Calu3 (cell line): ENCODE measurements at places on chromosomes 12 and 14. TPM values are rescaled to one million over a fixed set of nuclear protein-coding genes. Genes with fewer than 3 reads are reported as not detected.

GRCh38 chr14:99699085-99699760 is 15.1 kb downstream of the CYP46A1 start:
- DNase-seq = no peak
- no peaks in the 10 kb centered on the region for H3K36me3 ChIP-seq
- H3K4me1 ChIP-seq = no peaks in the 10 kb centered on the region
- H3K27me3 ChIP-seq = peaks cover 63% of the 10 kb centered on the region

DNA sequence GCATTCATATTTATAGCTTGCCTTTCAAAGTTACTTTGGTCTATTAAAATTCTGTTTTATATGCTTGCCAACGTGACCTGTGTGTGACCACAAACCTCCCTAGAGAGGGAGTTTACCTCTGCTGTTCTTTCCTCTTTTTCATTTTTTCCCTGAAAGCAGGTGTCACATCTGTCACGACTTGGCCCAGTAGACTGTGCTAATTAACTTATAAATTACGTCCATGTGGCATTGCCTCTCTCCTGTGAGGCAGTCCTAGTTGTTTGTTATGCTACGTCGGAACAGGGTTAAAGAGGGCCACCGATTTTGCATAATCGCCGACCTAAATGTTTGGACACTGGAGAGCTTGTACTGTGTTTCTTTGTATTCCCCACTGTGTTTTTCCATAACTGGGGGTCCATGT is 343.9 kb upstream of the FLRT2 start:
- no peaks in the 10 kb centered on the region for H3K27me3 ChIP-seq
- no peak overlapping the region for H3K27ac ChIP-seq
- no peak for DNase-seq
- H3K4me3 ChIP-seq = no peak overlapping the region
- no peaks in the 10 kb centered on the region for H3K36me3 ChIP-seq

DNA sequence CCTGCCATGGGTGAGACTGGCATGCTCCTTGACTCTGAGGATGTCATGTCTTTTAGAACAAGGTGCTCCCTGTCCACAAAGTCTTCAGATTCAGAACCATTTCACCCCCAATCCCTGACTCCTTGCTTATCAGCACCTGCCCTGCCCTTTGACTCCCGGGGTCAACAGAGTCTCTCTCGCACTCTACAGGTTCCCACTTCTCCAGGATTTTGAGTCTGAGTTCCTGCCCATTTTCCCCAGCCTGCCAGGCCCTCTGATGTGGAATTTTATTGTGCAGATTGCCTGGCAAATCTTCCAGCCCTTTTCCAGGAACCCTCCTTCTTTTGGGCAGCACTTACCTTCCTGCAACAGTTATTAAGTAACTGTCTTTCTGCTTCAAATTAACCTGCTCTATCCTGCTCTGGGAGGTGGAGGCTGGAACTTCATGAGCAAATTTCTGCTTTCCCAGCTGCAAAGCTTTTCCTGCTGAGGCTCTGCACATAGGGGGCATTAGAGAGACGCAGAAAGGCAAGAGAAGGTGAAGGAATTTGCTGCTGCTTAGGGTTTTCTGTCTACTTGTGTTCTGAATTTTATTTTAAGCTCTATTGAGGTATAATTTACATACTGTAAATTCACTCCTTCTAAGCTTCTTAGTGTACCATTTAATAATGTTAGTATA is 259.1 kb downstream of the PCNX1 start:
- H3K36me3 ChIP-seq = peaks cover 5% of the 10 kb centered on the region
- H3K4me3 ChIP-seq = no peak overlapping the region
- H3K4me1 ChIP-seq = peaks cover 38% of the 10 kb centered on the region

GRCh38 chr12:13764748-13765147 is 216.7 kb downstream of the GRIN2B start:
- peaks cover 53% of the 10 kb centered on the region for H3K27me3 ChIP-seq
- DNase-seq = no peak
- H3K4me3 ChIP-seq = no peak overlapping the region
- no peak overlapping the region for H3K27ac ChIP-seq
- H3K4me1 ChIP-seq = no peaks in the 10 kb centered on the region
- H3K36me3 ChIP-seq = no peaks in the 10 kb centered on the region

- DNase-seq = no peak
- H3K27ac ChIP-seq = no peak overlapping the region
- H3K27me3 ChIP-seq = peaks cover 59% of the 10 kb centered on the region
- no peaks in the 10 kb centered on the region for H3K36me3 ChIP-seq
- H3K4me3 ChIP-seq = no peak overlapping the region
Measured at GRCh38 chr12:67200386-67200785, 68.8 kb upstream of the CAND1 start.

GRCh38 chr14:33052943-33053342 is 114.3 kb downstream of the NPAS3 start:
- H3K4me1 ChIP-seq = no peaks in the 10 kb centered on the region
- H3K4me3 ChIP-seq = no peak overlapping the region
- no peaks in the 10 kb centered on the region for H3K36me3 ChIP-seq
- H3K27ac ChIP-seq = no peak overlapping the region

GRCh38 chr12:87047691-87048090 is 791.5 kb upstream of the MGAT4C start:
- H3K27ac ChIP-seq = no peak overlapping the region
- no peaks in the 10 kb centered on the region for H3K36me3 ChIP-seq
- H3K27me3 ChIP-seq = no peaks in the 10 kb centered on the region
- H3K4me1 ChIP-seq = no peaks in the 10 kb centered on the region
- no peak for DNase-seq
- no peak overlapping the region for H3K4me3 ChIP-seq

GRCh38 chr12:73158341-73158740 is 886.2 kb downstream of the TRHDE start:
- DNase-seq = no peak
- no peaks in the 10 kb centered on the region for H3K27me3 ChIP-seq
- H3K4me1 ChIP-seq = no peaks in the 10 kb centered on the region
- H3K36me3 ChIP-seq = no peaks in the 10 kb centered on the region
- H3K4me3 ChIP-seq = no peak overlapping the region

DNA sequence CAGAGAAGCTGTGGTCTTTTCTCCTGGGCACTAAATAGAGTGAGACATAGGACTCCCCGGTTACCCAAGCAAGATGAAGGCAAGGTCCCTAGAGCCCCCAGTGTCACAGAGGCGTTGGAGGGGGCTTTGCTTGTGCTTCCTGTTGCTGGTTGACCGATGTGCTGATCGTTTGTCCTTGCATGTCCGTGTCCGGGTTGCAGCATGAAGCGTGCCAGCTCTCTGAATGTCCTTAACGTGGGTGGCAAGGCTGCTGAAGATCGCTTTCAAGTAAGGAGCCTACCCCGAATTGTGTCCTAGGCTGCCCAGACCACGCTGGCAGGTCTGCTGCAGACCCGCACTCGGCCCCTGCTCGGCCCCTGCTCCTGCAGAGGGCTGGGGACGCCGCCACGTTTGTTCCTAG is 23.1 kb downstream of the XRCC3 start:
- no peak for DNase-seq
- H3K27me3 ChIP-seq = no peaks in the 10 kb centered on the region
- peaks cover 39% of the 10 kb centered on the region for H3K36me3 ChIP-seq
- no peak overlapping the region for H3K4me3 ChIP-seq
- H3K27ac ChIP-seq = no peak overlapping the region

GRCh38 chr14:99590746-99591555 is 13.1 kb downstream of the CCDC85C start:
- H3K4me1 ChIP-seq = peaks cover 22% of the 10 kb centered on the region
- peak; percentile 34 for DNase-seq
- H3K27me3 ChIP-seq = no peaks in the 10 kb centered on the region

DNA sequence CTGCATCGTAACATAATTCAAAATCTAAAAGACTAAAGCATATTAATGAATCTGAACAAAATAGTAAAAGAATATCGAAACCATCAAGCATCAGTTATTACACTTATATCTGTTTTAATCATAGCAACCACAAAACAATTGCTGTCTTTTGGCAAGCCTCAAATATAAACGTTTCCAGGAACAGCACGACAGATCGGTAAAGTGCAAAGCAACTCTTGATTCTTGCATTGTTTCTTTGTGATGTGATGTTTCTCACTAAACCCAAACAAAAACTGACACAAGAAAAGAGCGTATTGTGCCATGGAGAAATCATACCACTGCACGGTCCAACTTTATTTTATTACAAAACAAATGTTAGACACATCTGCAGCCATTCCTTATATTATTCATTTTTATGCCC is 9.2 kb upstream of the MYF6 start:
- no peak overlapping the region for H3K4me3 ChIP-seq
- H3K27ac ChIP-seq = no peak overlapping the region
- peaks cover 9% of the 10 kb centered on the region for H3K4me1 ChIP-seq
- H3K36me3 ChIP-seq = no peaks in the 10 kb centered on the region

DNA sequence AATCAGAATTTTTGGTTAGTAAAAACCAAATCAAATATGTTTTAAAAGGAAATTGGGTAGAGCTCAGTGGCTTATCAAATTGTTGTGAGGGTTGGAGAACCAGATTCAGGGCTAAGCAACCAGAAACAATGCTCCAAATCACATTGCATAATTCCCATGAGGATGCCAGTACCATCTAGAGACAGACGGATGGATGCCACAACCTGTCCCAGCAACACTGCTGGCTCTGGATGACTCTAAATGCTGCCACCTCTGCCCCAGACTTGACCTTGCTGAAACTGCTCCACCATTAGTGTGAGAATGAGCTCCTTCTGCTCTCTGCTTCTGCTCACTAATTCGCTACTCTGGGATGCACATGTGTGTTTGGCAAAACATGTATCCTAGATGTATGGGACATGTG is 43.9 kb downstream of the FRS2 start:
- no peaks in the 10 kb centered on the region for H3K36me3 ChIP-seq
- H3K27me3 ChIP-seq = no peaks in the 10 kb centered on the region
- DNase-seq = no peak
- peaks cover 26% of the 10 kb centered on the region for H3K4me1 ChIP-seq
- no peak overlapping the region for H3K4me3 ChIP-seq

GRCh38 chr12:23855813-23856212 is 93.7 kb downstream of the SOX5 start:
- H3K36me3 ChIP-seq = no peaks in the 10 kb centered on the region
- H3K4me1 ChIP-seq = no peaks in the 10 kb centered on the region
- no peak overlapping the region for H3K4me3 ChIP-seq
- DNase-seq = no peak

GRCh38 chr14:68178282-68178681 is 358.7 kb downstream of the RAD51B start:
- no peak overlapping the region for H3K27ac ChIP-seq
- DNase-seq = no peak
- peaks cover 77% of the 10 kb centered on the region for H3K4me1 ChIP-seq

- H3K4me3 ChIP-seq = no peak overlapping the region
- H3K27me3 ChIP-seq = no peaks in the 10 kb centered on the region
- H3K4me1 ChIP-seq = no peaks in the 10 kb centered on the region
- DNase-seq = no peak
- H3K36me3 ChIP-seq = no peaks in the 10 kb centered on the region
Measured at GRCh38 chr12:108761226-108761625, 29.9 kb upstream of the CORO1C start.

GRCh38 chr12:113422030-113422885 is at the start of gene SDSL:
TSS of gene SDSL (plus strand) at chr12:113422380. CDS start at chr12:113427983, 5,603 bp downstream.
- H3K27ac ChIP-seq = peak within 1 kb of the TSS; percentile 77
- no peaks in the 10 kb centered on the region for H3K27me3 ChIP-seq
- DNase-seq = peak; percentile 77
- peaks cover 32% of the 10 kb centered on the region for H3K4me1 ChIP-seq
- H3K36me3 ChIP-seq = peaks cover 23% of the 10 kb centered on the region

DNA sequence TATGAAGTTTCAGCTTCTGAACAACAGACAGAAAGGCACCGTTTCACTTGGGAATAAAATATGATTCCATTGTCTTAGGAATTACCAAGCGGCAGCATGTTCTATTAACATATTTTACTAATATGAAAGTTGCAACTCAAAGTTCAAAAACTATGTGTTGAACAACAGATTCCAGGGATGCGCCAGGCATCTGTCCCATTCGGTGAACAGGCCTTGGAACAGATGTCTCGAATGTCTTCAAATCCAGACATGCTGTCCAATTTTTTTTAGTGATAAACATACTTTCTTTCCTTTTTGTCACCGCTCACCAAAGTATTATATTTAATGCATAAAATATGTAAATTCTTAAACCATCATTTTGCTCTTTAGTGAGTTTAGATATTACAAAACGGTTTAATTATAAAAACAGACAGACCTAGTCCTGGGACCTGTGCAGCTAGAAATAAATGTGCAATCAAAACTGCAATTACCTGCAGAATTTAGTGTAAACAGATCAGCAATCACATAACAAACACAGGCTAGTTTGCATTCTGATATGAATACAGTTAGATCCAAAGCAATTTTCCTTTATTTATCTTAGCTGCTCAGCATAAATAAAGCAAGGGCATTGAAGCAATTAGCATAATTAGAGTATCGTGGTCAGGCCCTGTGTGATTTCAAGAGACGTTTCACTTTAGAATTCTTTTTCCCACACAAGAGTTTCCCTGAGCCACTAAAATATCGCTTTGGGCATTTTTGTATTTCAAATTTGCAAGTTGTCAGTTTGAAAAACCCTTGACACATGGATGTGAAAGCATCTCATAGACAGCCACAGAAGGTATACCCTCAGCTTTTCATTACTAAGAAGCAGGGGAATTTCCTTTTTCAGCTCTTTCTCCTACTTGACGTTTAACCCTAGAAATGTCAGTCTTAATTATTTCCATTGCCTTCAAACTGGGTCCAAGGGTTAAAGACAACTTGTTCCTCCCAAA is 420.8 kb downstream of the EGLN3 start:
- H3K4me1 ChIP-seq = no peaks in the 10 kb centered on the region
- no peak overlapping the region for H3K27ac ChIP-seq
- no peaks in the 10 kb centered on the region for H3K36me3 ChIP-seq
- no peak overlapping the region for H3K4me3 ChIP-seq

GRCh38 chr12:43105426-43105981 is 446.5 kb downstream of the ADAMTS20 start:
- no peaks in the 10 kb centered on the region for H3K36me3 ChIP-seq
- H3K4me1 ChIP-seq = peaks cover 20% of the 10 kb centered on the region
- H3K4me3 ChIP-seq = no peak overlapping the region
- H3K27me3 ChIP-seq = no peaks in the 10 kb centered on the region
- DNase-seq = no peak
- no peak overlapping the region for H3K27ac ChIP-seq

DNA sequence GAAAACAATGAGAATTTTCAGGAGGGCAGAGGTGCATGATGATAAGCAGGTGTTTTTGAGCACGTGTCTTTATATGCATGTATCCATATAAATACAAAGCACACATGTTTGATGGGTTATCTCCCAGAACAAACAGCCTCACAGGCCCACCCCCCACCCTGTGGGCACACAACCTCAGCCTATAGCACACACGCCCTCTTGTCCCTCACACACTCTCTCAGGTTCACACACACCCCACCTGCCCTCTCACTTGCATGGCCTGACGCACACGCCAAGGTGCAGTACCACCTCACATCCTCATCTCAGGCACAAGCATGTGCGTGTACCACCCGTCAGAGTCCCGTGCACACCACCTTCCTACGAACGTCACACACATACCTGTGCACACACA is 8.6 kb upstream of the KRT8 start:
- peaks cover 3% of the 10 kb centered on the region for H3K36me3 ChIP-seq
- H3K4me3 ChIP-seq = no peak overlapping the region
- H3K27me3 ChIP-seq = no peaks in the 10 kb centered on the region
- no peak for DNase-seq

GRCh38 chr12:122992386-122992785 is 11.9 kb downstream of the ARL6IP4 start:
- H3K4me3 ChIP-seq = no peak overlapping the region
- no peak overlapping the region for H3K27ac ChIP-seq
- no peak for DNase-seq
- H3K4me1 ChIP-seq = no peaks in the 10 kb centered on the region
- no peaks in the 10 kb centered on the region for H3K27me3 ChIP-seq

TUNAR gene
- total RNA-seq = not detected in 2 replicates

MIP gene
- total RNA-seq = not detected in 2 replicates

ITGB7 gene
- total RNA-seq = 4.3 and 5.0 TPM in 2 replicates

ANKRD33 gene
- not detected in 2 replicates for total RNA-seq

SERPINA5 gene
- total RNA-seq = 20.7 and 21.6 TPM in 2 replicates

SYNDIG1L gene
- not detected in 2 replicates for total RNA-seq

KRT72 gene
- not detected in 2 replicates for total RNA-seq

CD163L1 gene
- total RNA-seq = 13.4 and 14.2 TPM in 2 replicates

WNT1 gene
- not detected in 2 replicates for total RNA-seq

FLRT2 gene
- not detected in 2 replicates for total RNA-seq

EFS gene
- not detected in 2 replicates for total RNA-seq

KCNH3 gene
- total RNA-seq = 0.59 and 2.8 TPM in 2 replicates

DCN gene
- not detected in 2 replicates for total RNA-seq
